Upper lobe of left lung (tissue), 6 donors: ENCODE measurements at places on chromosomes 4 and X.

GRCh38 chrX:17994429-17994828, 133.3 kb upstream of the RAI2 start:
- DNase-seq, result no peak

GRCh38 chr4:6393544-6394475, 78.6 kb downstream of the PPP2R2C start:
- peak; percentile 65 for DNase-seq

DNA sequence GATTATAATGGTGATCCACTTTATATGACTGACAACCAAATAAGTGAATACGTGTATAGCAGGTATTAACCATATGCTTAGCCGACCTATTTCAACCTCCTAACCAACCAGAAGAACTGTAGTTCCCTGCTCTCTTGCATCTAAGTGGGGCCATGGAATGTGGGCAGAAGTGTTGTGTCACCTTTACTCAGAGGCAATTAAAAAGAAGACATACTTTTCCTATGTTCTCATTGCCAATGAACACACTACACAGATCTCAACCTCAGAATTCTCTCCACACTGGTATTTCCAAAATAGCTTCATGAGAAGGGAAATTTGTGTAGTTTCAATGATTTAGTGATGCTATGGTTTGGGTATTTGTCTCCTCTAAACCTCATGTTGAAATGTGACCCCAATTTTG, 3.2 kb upstream of the NFKB1 start:
- no peak for DNase-seq

- DNase-seq, result no peak
Observed at GRCh38 chr4:139154952-139155557, 22.0 kb downstream of the ELF2 start.

- no peak for DNase-seq
Observed at GRCh38 chr4:89101256-89102161, 9.8 kb upstream of the TIGD2 start.

- no peak for DNase-seq
Observed at GRCh38 chrX:68763481-68763880, 65.3 kb upstream of the EFNB1 start.

GRCh38 chrX:120251471-120252011, 929 bp downstream of the ZBTB33 start:
- no peak for DNase-seq

DNA sequence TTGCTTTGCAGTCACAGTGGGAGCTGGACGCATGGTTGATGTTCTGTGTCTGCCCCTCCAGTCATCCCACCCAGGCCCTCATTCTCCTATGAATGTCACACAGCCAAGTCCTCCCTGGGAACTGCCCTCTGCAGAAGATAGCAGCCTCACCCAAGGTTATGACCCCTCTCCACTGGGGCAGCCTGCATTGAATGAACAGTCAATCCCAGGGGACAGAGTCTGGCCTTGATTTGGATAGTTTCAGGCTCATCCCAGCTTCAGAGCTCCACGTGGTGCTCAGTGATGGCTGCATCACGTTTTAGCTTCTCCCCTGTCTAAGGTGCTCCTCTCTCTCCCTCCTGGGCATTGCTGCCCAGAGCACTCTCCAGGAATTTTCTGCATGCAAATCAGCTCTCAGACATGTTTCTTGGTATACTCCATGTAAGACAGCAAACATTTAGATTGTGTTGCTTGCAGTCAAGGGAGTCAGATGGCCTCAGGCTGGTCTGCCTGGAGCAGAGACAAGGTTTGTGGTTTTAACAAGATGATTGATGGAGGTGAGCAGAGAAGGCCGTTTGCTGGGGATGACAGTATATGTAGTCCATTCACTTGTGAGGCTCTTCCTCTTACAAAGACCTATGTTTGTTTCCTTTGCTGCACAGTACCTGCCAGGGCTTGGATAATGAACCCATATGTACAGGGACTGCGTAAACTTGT, 56.1 kb upstream of the MSX1 start:
- no peak for DNase-seq

- DNase-seq, result no peak
Observed at GRCh38 chrX:153766871-153767673, 3.0 kb downstream of the PLXNB3 start.

- DNase-seq, result no peak
Observed at GRCh38 chr4:39085891-39086290, 23.9 kb downstream of the KLHL5 start.

- DNase-seq, result no peak
Observed at GRCh38 chr4:1974840-1975239, 33.9 kb downstream of the NELFA start.

DNA sequence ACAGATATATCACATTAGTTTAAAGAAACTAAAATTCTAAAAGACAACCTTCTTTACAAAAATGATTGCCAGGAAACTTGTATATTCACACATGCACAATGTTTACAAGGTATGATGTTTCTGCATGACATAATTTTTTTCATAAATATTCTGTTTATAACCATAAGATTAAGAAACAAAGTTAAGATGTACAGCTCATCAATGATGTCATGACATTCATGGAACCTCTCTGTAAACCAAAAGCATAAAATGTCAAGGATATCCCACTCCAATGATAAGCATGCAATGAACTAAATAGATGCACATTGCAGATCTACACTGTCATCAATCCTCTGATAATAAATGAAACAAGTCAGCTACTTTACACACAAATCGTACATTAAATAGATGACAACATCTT, 136.0 kb downstream of the MAB21L2 start:
- DNase-seq, result no peak

DNA sequence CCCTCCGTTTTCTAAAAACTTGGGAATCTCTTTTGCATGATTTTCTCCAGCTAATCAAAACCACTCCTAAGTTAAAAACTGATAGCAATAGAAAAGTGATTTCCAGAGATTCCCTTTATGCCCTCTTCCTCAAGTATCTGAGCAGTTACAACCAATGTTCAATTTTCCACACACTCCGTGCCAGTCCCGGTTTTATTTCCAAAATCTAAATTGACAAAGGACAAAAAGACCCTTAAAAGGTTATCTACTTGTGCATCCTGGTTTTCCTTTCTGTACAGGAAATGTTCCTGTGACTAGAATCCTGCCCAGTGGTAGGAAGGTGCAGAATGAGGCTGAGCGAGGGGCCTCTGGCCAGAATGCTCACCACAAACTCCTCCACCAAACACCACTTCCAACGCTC, 1.3 kb downstream of the SFRP2 start:
- no peak for DNase-seq

GRCh38 chrX:31656013-31656412, 584.2 kb upstream of the FTHL17 start:
- no peak for DNase-seq

DNA sequence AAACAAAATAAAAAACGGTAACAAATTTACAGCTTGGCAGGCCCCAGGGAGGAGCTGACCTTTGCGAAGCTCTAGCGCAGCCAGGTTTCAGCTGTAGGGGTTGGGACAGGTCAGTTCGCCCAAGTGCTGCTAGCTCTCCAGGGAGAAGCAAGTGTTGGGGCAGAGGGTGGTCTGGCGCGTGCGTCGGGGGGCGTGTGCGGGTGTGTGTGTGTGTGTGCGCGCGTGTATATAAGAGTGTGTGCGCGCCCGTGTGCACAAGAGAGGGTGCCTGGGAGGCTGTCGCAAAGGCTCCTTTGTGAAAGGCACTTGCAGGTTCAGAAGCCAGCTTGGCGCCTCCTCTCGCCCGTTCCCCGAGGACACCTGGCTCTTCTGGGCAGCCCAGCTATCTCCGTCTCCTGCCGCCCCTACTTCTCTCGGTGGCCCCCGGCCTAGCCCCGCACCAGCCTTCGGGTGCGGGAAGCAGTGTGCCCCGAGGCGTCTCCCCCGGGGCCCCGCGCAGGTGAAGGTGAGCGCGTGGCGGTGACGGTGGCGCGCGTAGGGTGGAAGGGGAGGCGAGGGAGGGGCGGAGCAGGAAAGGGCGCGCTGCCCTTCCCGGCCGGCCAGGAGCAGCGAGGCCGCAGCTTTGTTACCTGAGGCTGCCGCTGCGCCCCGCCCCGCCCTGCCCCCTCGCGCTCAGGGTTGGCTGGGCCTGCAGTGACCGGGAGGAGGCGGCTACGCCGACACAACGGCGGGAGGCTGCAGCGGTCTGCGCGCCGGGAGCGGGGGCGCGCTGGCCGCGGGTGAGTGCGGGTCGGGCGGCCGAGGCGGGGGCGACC, at the start of gene FHDC1:
FHDC1 (plus strand) TSS at position 693 of the 815 bp plus-strand sequence. CDS start 6,735 bp downstream, outside the sequence.
- DNase-seq, result peak; percentile 95

DNA sequence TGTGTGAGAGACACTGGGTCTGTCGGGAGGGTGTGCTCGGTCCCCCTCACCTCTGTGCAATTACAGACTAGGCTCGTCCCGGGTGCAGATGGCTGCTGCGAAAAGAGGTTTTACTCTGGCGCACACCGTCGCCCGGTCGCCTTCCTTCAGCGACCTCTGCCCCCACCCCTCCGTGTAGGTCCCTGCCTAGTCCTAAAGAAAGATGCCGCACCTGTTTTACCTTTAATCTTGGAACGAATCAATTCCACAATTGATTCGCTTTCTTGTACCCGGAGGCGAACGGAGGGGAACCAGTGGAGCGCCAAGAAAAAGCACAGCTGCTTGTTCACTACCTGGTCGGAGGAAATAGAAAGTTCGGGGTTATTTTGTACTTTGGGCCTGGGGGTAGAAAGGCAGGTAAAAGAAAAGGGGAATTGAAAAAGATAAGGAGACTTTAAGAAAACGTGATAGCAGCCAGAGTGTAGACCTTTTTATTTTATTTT, 1.2 kb downstream of the NPNT start:
- DNase-seq, result no peak

DNA sequence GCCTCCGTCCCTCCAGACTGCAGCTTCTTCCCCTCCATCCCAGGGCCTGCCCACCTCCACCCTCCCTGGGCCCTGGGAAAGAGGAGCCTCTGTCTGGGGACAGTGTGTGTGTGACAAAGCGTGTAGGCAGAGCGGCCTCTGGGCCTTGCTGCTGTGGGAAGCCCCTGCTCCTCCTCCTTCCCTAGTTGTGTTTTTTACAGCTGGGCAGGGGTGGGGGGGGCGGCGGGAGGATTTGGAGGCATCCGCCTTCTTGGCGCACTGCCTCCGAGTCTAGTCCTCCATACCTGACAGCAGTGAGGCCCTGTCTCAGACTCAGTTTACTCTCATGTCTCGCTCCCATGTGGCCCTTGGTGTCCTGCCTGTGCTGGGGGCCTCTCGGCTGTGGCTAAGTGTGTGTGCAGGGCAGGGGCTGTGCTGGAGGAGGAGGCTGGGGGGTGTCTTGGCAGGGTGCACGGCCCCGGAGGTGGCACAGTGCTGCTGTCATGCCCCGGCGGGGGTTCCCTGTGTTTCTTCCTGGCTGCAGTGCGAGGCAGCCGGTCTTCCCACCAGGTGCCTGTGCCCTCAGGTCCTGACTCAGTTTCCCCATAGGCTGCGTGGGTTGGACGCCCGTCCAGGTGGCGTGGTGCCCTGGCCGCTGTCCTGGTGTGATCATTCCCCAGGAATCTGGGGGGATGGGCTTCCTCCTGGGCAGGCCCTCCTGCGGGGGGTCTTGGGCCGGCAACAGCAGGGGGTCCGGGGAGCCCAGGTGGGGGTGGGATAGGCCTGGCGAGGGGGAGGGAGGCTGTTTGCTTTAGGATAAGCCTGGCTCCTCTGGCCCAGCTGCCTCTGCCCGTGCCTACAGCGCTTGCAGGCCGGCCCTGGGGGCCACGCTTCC, 7.0 kb downstream of the FGFRL1 start:
- no peak for DNase-seq

- no peak for DNase-seq
Observed at GRCh38 chrX:81348388-81348787, 146.5 kb downstream of the SH3BGRL start.

- DNase-seq, result no peak
Observed at GRCh38 chrX:8647176-8647575, 84.8 kb downstream of the ANOS1 start.

DNA sequence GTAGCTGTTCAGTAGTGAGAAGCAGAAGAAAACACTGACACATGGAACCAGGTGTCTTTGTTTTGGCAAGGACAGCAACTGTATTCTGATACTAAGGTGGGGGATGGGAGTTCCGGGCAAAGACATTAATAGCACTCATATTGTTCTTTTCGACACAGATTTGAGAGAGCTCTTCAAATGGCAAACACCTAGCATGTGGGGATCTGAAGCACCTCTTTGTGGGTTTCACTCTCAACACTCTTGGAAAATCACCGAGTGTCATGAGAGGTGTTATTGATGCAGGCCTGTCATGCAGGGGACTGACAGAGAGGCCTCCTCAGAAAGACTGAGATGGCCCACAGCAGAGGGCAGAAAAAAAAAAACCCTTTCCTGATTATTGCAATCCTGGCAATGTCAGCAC, 228.4 kb upstream of the VCX start:
- peak; percentile 28 for DNase-seq

DNA sequence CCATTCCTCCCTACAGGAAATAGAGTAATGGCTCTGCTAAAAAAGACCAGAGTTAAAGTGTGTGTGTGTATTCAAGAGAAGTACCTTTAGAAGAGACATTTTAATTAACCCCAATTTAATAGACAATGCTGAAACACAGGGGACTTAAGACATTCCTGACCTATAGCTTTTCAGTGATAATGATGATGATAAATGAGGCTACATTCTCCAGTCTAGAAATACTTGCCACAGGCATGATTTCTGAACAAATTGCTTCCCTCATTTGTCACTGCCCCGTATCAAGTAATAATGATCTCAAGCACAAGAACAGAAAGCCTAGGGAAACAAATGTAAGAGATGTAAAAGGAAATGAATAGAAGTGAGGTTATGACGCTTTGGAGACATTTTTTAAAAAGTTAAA, 117.1 kb downstream of the UNC5C start:
- no peak for DNase-seq

GRCh38 chrX:106481341-106481740, 130.4 kb upstream of the RADX start:
- no peak for DNase-seq

- DNase-seq, result no peak
Observed at GRCh38 chrX:153966841-153967535, 4.6 kb downstream of the HCFC1 start.

DNA sequence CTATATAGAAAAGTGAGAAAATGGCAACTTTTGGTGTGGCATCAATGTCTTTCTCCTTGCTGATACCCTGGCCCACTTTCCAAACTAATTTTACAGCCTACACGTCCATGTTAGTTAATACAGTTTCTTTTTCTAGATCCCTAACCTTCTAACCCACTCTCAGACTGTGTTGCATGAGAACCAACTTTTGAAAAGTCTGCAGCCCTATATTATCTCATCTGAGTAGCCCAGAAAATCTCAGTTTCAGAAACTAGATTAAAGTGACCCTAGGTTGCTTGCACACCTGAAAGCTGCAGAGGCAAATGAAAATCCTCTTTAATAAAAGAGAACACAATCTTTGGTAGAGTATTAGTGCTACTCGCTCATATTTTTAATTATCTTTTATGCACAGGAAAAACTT, 371.6 kb upstream of the EMCN start:
- DNase-seq, result no peak
